ENCODE measurements at places on chromosomes 4 and X.

DNA sequence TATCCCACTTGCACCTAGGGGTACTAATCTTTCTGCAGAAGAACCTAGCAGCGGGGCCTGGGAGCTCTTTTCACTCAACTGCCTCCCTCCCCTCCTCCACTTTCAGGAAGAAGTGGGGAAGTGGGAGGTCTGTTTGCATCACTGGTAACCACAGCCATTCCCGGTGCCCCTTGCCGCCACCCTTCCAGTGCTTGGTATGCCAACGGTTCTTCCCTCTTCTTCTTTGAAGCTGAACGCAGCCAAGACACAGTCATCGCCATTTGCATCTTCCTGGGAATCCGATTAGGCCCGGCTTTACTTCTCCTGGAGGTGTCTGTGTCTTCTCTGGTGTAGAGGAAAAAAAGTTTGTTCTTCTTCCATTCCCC lies 47.2 kb upstream of the RBPJ start:
- no peak for DNase-seq

- no peak for DNase-seq
These were observed 434.0 kb downstream of the FAM133A start for GRCh38 chrX:94107981-94108380.

- DNase-seq = no peak
These were observed 38.7 kb upstream of the HELT start for GRCh38 chr4:184979461-184980124.

- DNase-seq = no peak
These were observed 18.5 kb upstream of the NAT8L start for GRCh38 chr4:2040391-2041238.

DNA sequence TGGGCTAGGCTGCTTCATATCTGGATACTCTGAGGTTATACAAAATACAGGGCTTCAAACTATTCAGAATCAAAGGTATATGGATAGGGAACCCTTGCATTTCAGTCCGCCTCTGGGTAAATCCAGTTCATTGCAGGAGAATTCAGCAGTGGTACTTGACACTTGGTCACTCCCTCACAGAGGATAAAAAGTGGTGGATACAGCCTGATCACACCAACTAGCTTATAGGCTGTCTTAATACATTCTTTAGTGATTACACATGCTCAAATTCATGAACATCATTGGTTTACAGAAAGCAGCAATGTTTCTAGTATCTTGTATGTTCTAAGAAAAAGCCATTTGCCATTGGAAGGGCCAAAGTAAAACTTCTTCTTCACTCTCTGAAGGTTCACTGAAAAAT lies 104.8 kb upstream of the PDE5A start:
- DNase-seq = no peak

DNA sequence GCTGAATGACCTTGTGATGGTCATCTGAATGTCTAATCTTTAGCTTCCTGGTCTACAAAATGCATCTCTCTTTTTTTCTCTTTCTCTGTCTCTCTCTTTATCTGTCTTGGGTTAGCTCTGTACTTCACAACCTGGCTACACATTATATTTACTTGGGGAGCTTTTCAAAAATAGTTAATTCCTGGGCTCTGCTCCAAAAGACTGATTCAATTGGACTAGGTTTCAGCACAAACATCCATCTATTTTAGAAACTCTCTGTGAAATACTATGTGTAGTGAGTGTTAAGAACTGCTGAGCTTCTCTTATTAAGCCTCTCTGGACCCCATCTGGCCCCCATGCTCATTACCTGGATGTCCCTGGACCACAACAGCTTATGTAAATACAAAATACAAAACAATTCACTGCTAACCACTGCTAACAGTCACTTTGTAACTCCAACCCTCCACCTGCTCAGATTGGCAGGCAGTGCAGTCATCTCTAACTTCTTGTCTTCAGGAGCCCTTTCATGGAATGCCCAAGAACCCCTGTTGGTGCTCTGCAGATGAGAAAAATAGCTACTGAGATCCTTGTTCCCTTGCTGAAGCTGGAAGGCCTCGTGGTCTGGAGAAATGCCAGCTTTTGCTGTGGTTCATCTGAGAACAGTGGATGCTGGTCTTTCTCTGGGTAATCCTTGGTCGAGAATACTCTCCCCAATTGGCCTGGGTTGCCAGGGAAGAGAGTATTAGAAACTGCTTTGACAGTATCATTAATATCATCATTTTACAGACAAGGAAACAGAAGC lies 14.8 kb upstream of the BOD1L1 start:
- DNase-seq = no peak

- no peak for DNase-seq
These were observed 20.6 kb upstream of the PPP2R2C start for GRCh38 chr4:6492861-6493657.

GRCh38 chr4:187184508-187184907 lies 460.9 kb upstream of the FAT1 start:
- DNase-seq = no peak

DNA sequence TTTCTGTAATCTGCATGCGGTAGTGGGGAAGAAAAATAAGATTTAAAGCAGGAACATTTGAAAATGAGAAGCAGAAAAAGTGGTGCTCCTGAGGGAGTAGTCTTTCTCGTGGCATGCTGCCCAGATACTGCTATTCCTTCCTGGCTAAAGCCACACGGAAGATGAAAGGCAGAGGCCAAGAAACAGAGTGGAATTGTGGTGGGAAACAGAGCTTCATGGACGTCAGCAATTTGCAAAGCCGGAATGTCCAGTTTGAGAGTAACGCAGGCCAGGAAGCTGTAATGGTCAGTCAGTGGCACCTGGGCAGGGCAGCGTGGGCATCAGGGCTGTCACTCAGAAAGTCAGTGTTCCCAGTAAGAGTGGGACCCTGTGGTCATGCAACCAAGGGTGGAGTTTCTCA lies 63.7 kb upstream of the FMR1 start:
- peak; percentile 41 for DNase-seq

- no peak for DNase-seq
These were observed 34.8 kb downstream of the ASMT start for GRCh38 chrX:1649621-1650020.

DNA sequence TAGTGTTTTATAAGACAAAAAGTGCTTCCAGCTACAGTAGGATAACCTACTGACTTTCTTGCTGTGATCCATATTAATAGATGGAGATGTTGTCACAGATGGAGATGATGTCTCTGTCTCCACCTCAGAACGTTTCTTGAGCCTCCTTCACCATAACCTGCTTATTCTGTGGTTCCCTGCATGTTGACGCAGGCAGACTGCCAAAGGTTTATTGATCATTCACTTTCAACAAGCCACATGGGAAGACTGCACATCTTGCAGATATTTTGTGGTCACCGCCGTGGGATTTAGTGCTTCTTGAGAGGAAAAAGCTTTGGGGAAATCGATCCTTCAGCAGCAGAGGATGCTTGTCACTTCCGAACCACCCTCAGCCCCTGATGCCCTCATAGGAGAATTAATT lies 943.0 kb upstream of the PRKX start:
- peak; percentile 72 for DNase-seq

DNA sequence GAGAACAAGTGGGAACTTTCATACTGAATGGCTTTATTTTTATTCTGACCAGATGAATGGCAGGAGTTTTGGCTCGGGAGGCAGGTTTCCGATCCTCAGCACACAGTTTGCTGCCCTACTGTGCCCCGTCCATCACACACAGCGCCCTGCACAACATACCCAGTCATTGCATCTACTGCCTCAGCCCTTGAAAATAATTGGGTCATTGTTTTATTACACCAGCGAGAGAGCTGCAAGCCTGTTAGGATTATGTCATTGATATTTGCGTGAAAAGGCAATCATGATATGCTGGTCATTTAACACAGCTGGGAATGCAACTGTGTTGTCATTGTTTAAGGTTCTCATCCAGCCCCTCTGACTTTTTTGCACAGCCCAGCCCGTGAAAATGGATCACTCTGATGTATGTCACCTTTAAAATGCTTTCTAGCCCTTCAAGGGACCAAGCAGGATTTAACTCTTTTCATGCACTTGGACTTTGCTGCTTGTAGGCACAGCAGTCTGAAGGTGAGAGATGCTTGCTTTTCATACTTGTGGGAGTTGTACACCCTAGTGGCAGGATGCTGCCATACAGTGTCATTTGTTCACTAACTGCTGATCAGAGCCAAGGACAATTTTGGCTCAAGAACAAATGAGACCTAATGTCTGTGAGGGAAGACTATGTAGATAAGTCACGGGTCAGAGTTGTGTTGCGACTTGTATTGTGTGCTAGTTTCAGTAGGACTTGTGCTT lies 62.3 kb downstream of the RTL9 start:
- peak; percentile 19 for DNase-seq

DNA sequence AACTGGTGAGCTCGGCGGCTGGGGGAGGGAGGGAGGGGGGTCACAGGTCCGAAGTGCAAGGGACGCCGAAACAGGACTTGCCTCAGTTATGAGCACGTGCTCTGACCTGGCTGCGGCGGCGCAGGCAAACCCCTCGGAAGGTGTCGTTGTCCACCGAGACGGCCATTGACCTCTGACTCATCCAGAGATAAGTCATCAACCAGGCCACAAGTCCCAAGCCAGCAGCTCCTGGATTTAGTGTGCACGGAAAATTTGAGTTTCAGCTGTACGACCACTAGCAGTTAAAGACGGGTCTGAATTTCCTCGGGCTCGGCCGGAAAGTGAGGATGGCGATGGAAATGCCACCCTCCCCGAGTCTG lies 674 bp downstream of the SH3D19 start:
- DNase-seq = no peak

- DNase-seq = no peak
These were observed 95.7 kb downstream of the SHISA3 start for GRCh38 chr4:42492962-42493361.

DNA sequence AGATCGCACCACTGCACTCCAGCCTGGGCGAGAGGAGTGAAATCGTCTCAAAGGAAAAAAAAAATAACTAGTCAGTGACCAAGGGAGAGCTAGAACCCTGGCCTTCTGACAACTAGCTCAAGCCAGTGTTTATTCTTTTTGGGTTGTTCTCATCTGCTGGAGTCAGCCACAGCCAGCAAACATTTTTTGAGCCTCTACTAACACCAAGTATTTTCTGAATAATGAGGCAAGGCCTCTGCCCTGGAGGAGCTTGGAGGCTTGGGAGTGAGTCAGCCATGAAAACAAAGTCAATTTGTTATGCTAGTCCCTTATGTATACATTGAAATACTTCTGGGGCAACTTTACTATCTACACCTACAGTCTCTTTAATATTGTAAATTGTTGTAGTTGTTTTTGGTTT lies 46.5 kb downstream of the TMA16 start:
- peak; percentile 15 for DNase-seq

- no peak for DNase-seq
These were observed 130.8 kb upstream of the IL1RAPL2 start for GRCh38 chrX:104435249-104435648.

- no peak for DNase-seq
These were observed 4.4 kb downstream of the GPRIN3 start for GRCh38 chr4:89303177-89303576.

DNA sequence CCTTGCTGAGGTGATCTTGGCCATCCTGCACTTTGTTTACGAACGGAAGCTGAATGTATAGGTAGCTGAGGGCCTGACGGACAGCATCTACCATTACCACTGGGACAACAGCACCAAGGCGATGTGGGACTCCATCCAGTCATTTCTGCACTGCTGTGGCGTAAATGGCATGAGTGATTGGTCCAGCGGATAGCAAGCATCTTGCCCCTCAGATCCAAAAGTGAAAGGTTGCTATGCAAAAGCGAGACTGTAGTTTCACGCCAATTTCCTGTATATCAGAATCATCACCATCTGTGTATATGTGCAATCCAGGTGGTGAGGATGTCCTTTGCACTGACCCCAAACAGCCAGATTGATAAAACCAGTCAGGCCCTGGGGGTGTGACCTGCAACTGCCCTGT lies 4.2 kb upstream of the PYURF start:
- no peak for DNase-seq

DNA sequence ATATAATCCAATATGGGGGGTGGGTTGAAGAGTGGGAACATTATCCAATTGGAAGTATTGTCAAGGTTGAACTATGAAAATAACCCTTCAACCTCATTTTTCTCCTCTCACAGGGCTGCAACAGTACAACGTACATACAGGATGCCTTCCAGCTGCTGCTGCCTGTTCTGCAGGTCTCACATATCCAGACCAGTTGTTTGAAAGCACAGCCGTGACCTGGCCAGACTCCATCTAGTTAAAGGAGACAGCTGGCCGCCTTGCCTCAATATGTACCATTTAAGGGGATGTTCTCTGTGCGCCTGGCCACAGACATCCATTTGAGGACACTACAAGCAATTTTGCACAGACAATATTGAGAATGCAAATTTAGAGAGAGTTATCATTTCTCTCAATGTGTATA lies 75.7 kb downstream of the FAM114A1 start:
- no peak for DNase-seq

DNA sequence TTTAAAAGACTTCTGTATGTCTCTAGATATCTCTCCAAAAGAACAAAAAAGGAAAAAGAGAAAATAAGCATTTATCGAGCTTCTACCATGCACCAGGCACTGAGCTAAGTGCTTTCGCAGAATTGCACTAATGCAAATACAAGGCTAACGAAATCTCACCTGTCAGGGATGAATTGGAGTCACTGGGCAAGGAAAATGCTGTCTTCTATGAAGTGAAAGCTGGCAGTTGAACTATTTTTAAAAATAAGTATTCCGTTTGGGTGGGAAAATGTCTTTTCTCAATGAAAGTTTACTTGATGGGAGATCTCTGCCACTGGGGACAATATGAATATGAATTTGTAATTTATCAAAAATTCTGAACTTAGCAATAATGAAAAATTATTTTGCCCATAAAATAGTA lies 47.6 kb downstream of the COL25A1 start:
- DNase-seq = no peak

DNA sequence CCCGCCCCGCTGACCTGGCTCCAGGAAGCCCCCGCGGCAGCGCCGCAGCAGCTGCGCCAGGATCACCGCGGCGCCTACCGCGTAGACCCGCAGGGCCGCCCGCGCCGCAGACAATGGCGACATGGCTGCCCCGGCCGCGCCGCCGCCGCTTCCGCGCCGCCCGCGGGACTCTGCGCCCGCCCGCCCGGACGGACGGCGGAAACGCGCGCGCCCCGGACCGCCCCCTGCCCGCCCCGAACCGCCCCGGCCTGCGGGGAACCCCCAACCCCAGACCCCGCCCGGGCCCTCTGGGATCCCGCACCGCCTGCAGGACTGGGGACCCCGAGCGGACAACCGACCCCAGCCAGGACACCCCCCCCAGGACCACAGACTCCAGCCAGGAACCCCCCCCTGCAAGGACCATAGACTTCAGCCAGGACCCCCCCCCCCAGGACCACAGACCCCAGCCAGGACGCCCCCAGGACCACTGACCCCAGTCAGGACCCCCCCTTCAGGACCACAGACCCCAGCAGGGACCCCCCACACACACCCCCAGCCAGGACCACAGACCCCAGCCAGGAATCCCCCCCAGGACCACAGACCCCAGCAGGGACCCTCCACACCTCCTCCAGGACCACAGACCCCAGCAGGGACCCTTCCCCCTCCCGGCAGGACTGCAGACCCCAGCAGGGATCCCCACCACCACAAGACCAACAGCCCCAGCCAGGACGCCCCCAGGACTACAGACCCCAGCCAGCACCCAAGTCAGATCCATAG lies at the start of the genes DHRSX and ZBED1:
Gene DHRSX, minus strand, starts transcription at position 174 of the 756 bp plus-strand sequence. Its CDS starts 51 bp downstream, at position 123.
Gene ZBED1, minus strand, starts transcription at position 174 of the 756 bp plus-strand sequence. CDS start 10,257 bp downstream, outside the sequence.
- DNase-seq = no peak

DNA sequence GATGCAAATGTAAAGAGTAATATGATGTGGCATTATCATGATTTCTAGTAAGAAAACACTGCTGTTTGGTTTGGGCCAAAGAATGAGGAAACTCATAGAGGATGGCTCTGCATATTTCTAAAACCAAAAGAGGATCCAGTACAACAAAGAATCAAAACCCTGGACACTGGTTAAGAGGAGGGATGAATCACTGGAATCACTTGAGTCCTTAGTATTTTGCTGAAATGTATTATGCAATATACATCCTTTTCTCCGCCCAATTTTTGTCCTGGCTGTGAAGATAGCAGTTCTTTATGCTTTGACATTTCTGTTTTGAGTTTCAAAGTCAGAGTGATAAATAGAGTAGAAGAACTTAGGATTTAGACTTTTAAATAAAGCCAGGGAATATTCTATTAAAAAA lies 345.9 kb downstream of the PACRGL start:
- DNase-seq = no peak
